Hematopoietic multipotent progenitor cell treated with erythropoietin and hydrocortisone succinate and interleukin-3 and kit ligand, for 4 days (in vitro differentiated cells): ENCODE measurements at places on chromosomes 5 and 9.
A peak's percentile ranks its signal among the peaks of the same experiment; 100 is the strongest.

DNA sequence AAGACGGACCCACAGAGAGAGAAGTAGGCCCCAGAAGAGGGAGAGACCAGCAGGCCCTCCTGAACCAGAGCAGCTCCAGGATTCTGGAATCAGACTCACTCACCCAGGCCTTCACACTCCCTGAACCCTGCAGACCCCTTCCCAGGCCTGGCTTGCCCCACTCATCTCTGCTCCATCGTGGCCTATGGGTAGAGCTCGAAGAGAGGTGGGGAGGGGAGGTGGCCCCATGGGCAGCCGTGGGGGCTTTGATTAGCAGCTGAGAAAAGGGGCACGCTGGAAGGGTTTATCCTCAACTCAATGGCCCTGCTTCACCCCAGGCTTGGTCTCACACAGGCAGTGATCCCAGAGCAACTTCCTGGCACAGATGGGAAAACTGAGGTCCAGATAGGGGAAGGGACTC lies 613 bp downstream of the MYMK start:
- DNase-seq = no peak

DNA sequence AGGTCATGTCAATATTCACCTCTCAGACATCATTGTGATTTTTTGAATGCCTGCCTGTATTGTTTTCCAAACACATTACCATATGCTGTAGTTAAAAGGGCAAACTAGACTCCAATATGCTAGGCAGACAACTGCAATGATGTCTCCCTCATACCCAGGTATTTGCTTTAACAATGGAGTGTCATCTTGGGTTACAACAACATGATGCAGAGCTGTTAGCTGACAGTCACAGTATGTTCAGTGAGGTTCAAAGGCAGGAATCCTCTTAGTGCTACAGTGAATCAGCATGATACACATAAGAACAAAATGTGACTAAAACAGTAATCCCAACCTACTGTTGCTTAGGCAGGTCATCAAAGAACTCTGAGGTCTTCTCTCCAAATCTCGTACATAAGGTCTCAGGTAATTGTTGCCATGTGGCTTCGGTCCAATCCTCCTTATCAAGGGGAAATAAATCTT lies 24.0 kb downstream of the OR1J1 start:
- DNase-seq = no peak

DNA sequence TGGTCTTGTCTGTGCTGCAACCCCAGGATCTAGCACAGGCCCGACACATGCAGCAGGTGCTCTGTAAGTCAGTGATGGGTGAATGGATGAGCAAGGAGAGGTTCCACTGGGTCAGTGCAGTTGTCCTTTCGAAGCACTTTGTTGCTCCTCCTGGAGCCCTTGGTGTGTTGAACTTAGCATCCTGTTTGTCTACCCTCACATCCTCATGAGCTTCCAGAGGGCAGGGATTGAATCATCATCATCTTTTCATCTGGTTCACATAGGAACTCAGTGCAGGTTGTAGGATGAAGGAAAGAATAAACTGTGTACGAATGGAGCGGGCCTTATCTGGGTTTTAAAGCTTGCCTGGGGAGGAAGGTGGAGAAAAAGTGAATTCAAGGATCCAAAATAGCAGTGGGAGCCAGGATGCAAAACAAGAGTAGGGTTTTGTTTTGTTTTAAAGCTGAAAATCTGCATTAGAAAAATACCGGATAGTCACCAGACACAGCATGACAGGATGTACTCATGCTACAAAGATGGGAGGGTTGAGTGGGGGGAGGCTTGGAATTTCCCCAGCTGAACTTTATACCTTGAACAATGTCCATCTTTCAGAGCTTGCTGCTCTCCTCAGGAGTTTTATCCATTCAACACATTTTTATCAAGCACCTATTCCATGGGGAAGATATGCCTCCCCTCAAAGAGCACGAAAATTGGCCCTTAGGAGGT lies 55.8 kb downstream of the PTTG1 start:
- DNase-seq = no peak

DNA sequence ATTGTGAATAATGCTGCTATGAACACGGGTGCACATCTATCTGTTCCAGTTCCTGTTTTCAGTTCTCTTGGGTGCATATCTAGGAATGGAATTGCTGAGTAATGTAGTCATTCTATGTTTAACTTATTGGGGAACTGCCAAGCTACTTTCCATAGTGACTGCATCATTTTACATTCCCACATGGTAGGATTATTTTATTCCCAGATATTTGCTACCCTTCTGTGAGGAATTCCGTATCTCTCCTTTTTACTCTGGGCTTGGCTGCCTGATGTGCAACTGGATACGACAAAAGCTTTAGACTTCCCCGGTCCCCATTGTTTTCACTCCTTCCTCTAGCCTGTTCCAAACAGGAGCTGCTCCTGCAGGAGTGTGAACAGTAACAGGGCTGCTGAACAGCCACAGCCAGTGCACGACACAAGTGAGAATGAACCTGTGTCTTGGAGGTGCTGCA lies 7.2 kb downstream of the TAS2R1 start:
- DNase-seq = peak; percentile 1

DNA sequence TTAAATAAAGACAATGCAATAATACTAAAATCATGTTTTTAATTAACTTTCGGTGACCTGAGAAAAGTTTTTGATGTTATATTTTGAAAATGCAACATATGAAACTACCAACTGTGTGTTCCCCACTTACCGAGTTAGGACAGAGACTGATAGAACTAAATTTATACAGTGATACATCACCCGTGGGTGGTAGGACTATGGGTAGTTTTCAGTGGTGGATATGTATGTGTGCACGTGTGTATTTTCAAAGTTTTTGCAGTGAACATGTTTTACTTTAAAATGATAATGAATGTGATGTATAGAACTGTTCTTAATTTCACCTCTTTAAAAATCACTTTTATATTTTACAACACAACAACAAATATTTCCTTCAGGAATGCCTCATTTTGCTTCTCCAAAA lies 25.0 kb upstream of the ACO1 start:
- no peak for DNase-seq

DNA sequence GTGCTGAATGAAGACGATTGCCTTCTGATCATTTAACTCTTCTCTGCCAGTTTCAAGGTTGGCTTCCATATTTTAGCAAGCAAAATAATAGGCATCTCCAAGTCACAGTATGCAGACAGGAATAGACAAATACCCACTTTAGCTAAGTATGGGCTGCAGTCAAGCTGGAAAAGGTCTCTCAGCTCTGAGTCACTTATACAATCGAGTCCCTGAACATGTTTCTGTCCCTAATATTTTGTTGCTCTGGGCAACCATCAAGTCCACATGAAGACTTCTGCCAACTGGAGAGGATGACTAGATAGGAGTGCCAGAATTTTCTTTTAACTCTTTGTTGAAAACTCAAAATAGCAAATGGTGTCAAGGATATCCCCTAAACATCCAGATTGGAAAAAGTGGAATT lies 575.3 kb downstream of the RAB3C start:
- no peak for DNase-seq

GRCh38 chr9:134503301-134504105 lies 138.1 kb upstream of the COL5A1 start:
- DNase-seq = no peak

GRCh38 chr9:101509572-101509971 lies 24.1 kb upstream of the RNF20 start:
- DNase-seq = no peak

- no peak for DNase-seq
Observed at GRCh38 chr9:125961072-125961471, 213.9 kb downstream of the PBX3 start.

GRCh38 chr5:72238712-72239445 lies 81.2 kb downstream of the MRPS27 start:
- DNase-seq = no peak

- DNase-seq = no peak
Observed at GRCh38 chr9:106621313-106622163, 241.4 kb upstream of the ZNF462 start.

- no peak for DNase-seq
Observed at GRCh38 chr9:110714314-110714713, 45.7 kb downstream of the MUSK start.

DNA sequence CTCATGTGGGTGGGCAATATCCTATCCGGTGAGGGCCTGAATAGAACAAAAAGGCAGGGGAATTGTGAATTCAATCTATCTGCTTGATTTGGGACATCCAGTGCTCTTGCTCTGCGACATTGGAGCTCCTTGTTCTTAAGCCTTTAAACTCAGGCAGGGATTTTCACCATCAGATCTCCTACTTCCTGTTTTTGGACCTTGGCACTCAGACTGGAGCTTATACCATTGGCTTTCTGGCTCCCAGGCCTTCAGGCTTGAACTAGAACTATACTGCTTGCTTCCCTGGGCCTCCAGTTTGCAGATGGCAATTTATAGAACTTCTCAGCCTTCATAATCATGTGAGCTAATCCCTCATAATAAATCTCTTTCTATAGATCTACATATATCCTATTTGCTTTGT lies 134.3 kb upstream of the CLINT1 start:
- DNase-seq = peak; percentile 50

- DNase-seq = peak; percentile 22
Observed at GRCh38 chr5:37836235-37836591, 3.6 kb downstream of the GDNF start.

DNA sequence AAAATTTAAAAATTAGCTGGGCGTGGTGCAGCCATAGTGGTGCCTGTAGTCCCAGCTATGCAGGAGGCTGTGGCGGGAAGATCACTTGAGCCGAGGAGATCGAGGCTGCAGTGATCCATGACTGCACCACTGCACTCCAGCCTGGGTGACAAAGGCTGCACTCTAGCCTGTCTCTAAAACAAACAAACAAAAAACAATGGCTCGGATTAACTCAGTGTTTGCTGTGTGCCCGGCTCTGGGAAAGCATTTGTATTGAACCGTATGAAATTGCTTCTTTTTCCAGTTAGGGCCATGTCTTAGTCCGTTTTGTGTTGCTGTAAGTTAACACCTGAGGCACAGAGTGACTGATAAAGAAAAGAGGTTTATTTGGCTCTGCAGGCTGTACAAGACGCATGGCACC lies 62.6 kb downstream of the CFAP77 start:
- no peak for DNase-seq

DNA sequence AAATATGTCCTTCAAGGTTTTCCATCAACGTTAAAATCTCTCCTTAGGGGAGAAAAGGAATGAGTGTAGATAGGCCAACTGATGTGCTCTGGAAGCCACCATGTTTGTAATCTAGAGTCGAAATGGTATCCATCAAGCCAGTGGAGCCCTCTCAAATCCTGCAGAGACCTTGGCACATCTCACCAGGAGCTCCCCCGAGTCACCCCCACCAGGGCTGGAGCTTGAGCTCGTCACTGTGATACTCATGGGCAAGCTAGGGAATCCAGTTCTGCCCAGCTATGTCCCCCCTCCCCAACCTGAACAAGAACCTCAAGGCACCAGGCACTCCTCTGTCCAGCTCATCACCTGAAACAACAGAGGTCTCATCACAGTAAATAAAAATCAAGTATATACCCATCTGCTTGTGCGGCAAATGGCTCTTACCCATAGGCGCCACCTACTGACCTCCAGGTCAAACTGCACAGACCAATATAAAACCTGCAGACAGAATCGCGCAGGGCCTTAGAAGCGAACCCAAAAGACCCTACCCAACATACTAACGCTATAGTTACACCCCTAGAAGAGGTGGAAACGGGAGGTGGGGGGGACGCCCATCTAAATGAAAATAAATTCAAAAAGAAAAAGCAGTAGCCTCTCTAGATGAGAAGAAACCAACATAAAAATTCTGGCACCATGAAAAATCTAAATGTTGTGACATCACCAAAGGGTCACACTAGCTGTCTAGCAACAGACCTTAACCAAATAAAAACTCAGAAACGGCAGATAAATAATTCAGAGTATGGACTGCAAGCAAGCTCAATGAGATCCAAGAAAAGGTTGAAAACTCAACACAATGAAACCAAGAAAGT lies 75.0 kb downstream of the TTC39B start:
- DNase-seq = peak; percentile 59

- no peak for DNase-seq
Observed at GRCh38 chr9:137317718-137318511, 15.8 kb upstream of the NRARP start.

DNA sequence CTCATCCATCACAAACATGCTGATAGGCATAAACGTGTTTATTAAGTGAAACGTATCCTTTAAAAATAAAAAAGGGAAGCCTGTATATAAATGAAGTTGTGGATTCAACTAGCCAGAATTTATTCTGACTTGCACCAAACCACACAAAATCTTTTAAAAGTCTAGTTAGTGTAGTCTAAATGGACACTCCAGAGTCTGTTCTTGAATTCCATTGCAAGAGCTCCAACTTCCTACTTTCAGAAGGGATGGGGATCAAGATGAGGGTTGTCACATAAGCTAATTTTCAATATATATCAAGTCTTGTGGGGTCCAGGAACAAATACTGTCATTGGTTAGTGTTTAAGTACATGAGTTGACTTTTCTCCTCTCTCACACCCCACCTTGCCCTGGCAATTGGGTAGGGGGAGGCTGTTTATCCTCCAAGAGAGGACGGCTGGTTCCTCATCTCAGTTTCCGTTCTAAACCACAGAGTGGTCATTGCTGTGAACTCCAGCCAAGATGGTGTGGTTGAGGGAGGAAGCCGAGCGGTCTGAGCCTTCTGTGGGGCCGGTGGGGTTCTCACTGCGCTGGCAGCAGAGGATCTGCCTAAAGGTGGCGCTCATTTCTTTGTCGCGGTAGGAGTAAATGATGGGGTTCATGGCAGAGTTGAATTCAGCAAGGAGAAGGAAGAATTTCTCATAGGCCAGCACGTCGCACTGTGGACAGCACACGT lies 163.2 kb downstream of the LPAR1 start:
- DNase-seq = peak; percentile 94

GRCh38 chr9:4214486-4214885 lies 85.4 kb downstream of the GLIS3 start:
- no peak for DNase-seq

GRCh38 chr5:135295852-135296251 lies 103.2 kb downstream of the MACROH2A1 start:
- DNase-seq = no peak

DNA sequence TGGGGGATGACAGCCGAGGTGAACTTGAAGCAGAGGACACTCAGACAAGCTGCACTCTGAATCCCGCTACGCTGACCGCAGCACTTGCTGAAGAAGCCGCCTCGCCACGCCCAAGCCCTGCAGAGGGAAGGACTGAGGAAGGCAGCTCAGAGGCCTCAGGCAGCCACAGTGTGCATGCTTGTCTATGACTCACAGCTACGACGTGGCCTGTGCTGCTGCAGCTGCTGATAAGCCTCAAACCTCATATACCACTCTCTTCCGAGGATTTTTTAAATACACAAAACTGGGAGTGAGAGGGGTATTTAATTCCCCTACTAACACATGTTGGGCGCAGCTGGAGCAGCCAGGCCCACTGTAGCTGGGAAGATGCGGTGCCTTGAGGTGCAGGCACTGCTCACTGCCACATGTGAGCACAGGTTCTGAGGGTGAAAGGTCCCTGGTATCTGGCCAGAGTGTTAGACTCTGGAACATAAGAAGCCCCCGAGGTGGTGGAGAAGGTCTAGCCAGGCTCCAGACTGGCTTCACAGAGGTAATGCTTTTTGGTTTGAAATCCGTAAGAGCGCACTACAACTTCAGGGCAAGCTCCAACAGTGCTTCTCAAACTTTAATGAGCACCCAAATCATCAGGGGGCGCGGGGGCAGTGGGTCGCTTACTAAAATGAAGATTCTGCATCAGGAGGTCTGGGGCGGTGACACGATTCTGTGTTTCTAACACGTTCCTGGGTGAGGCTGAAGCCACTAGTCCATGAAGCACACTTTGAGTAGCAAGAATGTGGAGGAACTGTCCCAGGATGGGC lies 196.8 kb downstream of the AUH start:
- DNase-seq = peak; percentile 99
